Stimulated activated CD8-positive, alpha-beta memory T cell treated with anti-CD3 and anti-CD28 coated beads, Interleukin-4, amount 100 ng/mL, for 24 hours (primary cell): ENCODE measurements at places on chromosomes 3 and 15.

- DNase-seq: no peak
Observed at GRCh38 chr3:67901681-67902080, 247.3 kb upstream of the SUCLG2 start.

DNA sequence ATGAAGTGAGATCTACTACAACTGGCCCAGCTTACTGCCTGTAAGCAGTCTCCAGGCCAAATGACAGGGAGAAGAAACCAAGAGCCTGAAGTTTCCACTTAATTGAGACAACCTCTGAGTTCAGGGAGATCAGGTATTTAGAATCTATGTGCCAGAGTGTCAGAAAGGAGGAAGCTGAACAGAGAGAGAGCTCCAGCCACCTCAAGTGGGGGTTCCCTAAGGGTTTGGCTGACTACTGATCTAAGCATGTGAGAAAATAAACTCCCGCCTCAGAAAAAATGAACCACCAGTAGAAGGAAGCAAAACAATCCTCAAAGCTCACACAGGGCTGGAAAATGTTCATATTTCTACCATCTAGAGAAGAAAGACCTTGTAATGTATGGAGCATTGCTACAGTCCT is 25.0 kb downstream of the ADAM10 start:
- DNase-seq: no peak

GRCh38 chr15:67080900-67081431 is 15.6 kb downstream of the SMAD3 start:
- DNase-seq: peak; percentile 45

GRCh38 chr15:62940755-62941361 is 101.7 kb upstream of the TPM1 start:
- DNase-seq: no peak

DNA sequence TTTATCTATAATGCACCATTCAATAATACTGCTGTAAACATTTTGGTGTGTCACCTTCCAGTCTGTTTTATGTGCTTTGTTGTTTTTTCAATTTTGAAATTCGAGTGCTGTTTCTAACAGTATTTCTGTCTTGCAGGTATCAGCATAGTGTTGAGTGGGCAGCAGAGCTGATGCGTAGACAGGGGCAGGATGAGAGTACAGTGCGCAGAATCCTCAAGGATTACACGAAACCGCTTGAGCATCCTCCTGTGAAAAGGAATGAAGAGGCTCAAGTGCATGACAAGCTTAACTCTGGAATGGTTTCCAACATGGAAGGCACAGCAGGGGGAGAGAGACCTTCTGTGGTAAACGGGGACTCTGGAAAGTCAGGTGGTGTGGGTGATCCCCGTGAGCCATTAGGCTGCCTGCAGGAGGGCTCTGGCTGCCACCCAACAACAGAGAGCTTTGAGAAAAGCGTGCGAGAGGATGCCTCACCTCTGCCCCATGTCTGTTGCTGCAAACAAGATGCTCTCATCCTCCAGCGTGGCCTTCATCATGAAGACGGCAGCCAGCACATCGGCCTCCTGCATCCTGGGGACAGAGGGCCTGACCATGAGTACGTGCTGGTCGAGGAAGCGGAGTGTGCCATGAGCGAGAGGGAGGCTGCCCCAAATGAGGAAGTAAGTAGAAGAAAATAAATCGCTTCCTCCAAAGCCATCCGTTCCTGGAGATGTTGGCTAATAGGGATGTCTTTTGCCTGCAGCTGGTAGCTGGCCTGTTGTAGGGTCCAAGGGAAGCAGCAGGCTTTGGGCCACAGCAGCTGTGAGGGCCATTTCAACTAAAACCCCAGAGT is 19.1 kb downstream of the TSEN2 start:
- no peak for DNase-seq

- DNase-seq: no peak
Observed at GRCh38 chr3:89380016-89380415, 272.6 kb downstream of the EPHA3 start.

DNA sequence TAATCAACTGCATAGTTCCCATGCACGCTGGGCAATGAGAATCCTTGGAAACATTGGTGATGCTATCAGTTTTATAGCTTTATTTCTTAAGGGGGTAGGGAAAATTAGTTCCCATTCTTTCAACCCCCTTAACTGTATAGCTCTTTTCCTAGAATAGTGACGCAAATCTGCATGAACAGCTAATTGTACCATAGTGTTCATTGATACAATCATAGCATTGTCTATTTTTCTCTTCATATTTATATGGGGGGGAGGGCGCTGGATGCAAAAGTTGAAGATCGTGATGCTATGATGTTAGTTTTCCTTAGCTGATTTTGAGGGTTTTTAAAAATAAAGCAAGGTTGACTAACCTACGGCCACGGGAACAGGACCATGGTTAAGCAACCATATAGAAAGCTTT is 32.4 kb upstream of the SAMMSON start:
- no peak for DNase-seq

DNA sequence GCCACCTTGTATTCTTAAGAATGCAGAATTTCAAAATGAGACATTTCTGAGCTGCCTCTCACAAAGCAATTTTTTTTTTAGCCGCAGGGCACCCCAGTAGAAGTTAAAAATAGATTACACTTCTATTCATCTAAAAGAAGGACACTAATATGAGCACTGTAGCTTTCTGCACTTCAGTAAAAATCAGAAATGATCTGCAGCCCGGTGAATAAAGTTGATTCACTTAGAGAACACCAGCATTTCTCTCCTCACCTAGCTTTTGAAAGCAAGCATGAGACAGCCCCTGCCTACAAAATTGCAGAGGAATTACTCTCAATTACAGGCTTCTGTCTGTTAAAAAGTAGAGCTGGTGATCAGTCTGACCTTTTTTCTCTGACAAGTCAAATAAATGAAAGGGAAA is 1062.4 kb downstream of the FHIT start:
- no peak for DNase-seq

DNA sequence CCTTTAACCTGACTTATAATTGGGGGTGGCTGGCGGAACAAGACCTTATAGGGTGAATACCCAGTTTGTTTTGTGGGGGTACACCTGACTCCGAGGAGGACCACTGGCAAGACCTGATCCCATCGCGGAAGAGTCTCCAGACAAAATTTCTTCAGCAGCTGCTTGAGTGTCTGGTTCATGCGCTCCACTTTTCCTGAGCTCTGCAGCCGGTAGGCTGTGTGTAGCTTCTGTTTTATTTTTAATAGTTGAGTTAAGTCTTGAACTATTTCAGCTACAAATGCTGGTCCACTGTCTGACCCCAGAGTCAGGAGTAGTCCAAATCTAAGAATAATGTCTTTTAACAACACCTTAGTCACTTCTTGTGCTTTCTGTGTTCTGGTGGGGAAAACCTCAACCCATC is 21.2 kb upstream of the NOX5 start:
- no peak for DNase-seq

- no peak for DNase-seq
Observed at GRCh38 chr3:184275961-184276910, at the start of gene ECE2. ECE2 (plus strand) TSS chr3:184276022; CDS start chr3:184276154, 132 bp downstream.

- no peak for DNase-seq
Observed at GRCh38 chr3:113450911-113451310, 9.6 kb upstream of the CFAP44 start.

DNA sequence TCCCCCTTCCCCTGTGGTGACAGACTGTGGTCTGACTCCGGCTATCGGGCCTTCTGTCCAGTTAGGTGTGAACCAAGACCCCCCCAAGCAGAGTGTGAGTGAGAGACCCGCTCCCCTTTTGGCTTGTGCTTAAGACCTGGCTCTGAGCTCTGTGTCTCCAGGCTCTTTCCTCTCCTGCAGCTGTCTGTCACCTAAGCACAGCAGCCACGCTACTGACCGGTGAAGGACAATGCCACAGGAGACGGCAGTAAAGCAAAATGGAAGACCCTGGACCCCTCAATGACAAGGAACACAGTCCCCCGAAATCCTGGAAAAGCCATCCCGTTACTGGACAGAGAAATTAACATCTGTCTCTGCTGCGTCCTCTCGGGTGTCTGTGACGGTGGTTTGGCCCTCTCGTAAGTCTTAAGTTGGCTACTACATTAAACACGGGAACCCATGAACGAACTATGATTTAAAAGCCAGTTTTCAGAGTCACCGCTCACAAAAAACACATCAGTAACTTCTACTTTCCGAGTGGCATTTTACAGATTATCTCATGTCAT is 53.7 kb downstream of the CHSY1 start:
- no peak for DNase-seq

DNA sequence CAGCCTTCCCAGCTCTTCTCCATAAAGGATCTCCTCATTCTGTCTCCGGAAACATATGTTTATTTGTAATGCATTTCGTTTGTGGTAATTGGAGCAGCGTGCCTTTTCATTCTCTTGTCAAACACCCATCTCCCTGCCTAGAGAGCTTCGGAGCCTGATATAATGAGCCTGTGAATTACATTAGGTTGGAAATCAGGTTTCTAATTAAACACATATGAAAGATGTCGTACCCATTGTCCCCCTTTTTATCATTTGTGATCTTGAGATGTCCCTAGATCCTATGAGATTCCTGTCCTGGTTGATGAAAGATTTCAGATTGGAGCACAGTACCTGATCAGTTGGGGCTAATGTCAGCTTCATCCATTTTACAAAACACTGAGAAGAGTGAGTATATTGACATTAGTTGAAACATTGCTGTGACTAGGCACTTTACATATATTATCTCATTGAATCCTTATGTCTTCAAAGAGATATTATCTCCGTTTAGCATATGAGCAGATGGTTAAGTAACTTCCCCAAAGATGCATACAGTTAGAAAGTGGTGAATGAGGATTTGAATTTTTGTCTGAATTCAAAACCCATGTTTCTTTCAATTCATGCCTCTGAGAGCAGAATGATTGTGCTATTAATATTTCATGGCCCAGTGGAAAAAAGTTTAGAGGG is 23.1 kb downstream of the SYN2 start:
- DNase-seq: no peak

DNA sequence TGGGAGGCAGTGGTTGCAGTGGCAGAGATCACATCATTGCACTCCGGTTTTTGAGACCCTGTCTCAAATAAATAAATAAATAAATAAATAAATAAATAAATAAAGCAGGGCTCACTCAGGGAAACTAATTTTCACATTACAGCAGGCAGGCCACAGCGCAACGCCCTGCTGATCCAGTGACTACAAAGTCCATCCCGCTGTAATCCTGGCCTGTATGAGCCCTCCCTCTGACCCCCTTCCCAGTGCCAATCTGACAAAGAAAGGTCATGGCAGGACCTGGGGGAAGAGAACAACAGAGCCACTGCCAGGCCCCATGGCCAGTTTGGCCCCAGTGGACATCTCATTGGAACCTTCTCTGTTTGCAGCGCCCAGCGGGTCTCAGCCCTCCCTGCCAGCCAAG is 9.3 kb downstream of the SH3BP5 start:
- no peak for DNase-seq

DNA sequence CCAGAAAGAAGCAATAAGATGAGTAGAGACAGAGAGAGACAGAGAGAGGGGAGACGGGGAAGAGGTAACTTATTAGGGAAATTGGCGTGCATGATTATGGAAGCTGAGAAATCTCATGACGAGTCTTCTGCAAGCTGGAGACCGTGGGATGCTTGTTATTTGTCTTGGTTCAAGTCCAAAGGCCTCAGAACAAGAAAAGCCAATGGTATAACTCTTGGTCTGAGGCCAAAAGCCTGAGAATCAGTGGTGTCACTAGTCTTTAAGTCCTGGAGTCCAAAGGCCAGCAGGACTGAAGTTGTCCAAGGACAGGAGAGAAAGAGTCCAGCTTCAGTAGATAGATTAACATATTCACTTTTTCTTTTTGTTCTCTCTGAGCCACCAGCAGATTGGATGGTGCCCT is 613.6 kb downstream of the CADM2 start:
- DNase-seq: no peak

- DNase-seq: no peak
Observed at GRCh38 chr3:156425651-156426050, 129.3 kb downstream of the SSR3 start.

- DNase-seq: no peak
Observed at GRCh38 chr3:46440531-46441294, 24.0 kb downstream of the LTF start.

- DNase-seq: no peak
Observed at GRCh38 chr3:14312375-14312774, 90.0 kb upstream of the SLC6A6 start.

DNA sequence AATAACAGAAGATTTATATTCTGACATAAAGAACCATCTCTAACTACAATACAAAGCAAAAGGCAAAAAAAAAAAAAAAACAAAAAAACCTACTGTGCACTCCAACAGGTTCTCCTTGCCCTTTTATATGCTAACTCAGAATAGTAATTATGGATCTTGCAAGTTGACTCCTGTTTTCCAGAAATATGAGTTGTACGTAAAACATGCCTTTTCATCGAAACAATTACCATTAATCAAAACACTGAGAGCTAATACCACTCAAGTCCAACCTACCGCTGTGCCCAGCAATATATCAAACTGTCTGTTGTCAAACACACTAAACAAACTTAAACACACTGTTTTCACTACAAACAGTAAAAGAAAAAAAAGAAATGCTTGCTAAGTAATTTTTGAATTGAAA is 389.8 kb downstream of the TBC1D5 start:
- no peak for DNase-seq

DNA sequence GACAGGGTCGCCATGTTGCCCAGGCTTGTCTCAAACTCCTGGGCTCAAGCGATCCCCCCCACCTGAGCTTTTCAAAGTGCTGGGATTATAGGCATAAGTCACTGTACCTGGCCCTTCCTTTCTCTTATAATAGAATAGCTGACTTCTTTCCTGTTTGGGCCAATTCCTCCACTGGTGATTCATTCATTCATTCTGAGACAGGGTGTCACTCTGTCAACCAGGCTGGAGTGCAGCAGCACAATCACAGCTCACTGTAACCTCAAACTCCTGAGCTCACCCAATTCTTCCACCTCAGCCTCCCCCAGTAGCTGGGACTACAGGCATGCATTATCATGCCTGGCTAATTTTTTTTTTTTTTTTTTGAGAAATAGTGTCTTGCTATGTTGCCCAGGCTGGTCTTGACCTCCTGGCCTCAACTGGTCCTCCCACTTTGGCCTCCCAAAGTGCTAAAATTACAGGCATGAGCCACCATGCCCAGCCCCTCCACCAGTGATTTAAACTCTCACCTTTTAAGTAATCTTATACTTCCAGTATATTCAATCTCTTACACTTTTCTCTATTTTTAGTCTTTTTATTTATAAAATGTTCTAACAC is 20.9 kb downstream of the GNB4 start:
- DNase-seq: no peak

GRCh38 chr15:89775815-89776214 is 317 bp upstream of the MESP2 start:
- DNase-seq: no peak

GRCh38 chr3:132283916-132284405 is 33.2 kb upstream of the ACP3 start:
- DNase-seq: no peak
